HCT116 (cell line): ENCODE measurements at places on chromosomes 11 and 22. TPM values are rescaled to one million over a fixed set of nuclear protein-coding genes. Genes with fewer than 3 reads are reported as not detected.

- H3K4me1 ChIP-seq = no peaks in the 10 kb centered on the region
- H3K27ac ChIP-seq = no peak overlapping the region
- no peaks in the 10 kb centered on the region for H3K36me3 ChIP-seq
- no peak for DNase-seq
- peaks cover 18% of the 10 kb centered on the region for H3K27me3 ChIP-seq
Measured at GRCh38 chr11:17443423-17443822, 33.2 kb downstream of the ABCC8 start.

GRCh38 chr11:29641201-29641600, 375.6 kb downstream of the KCNA4 start:
- no peaks in the 10 kb centered on the region for H3K4me1 ChIP-seq
- DNase-seq = no peak
- no peak overlapping the region for H3K4me3 ChIP-seq
- no peaks in the 10 kb centered on the region for H3K27me3 ChIP-seq

GRCh38 chr22:36977401-36977861, 41.8 kb downstream of the TST start:
- H3K27ac ChIP-seq = no peak overlapping the region
- no peaks in the 10 kb centered on the region for H3K27me3 ChIP-seq
- H3K4me3 ChIP-seq = peak overlapping the region; percentile 48
- no peak for DNase-seq

The SLC25A18 gene
- not detected for total RNA-seq

The PGA4 gene
- not detected for total RNA-seq

DNA sequence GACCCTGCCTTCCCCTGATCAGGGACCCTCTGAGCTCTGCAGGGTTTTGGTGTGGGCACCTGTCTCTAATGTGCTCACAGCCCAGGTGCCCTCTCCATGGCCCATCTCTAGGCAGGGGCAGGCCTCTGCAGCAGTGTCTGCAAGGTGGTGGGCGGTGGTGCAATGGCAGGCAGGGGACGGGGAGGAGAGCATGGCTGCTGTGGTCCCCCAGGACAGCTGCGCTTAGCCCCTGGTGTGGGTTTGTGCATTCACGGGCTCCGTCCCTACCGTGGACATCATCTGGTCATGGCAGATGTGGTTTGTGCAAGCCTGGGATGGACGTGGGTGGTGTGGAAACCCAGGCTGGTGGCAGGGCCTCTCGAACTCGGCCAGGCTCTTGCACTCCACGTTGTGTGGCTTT, 443.1 kb downstream of the TBC1D22A start:
- H3K36me3 ChIP-seq = no peaks in the 10 kb centered on the region
- H3K27ac ChIP-seq = no peak overlapping the region
- no peak for DNase-seq
- H3K4me1 ChIP-seq = no peaks in the 10 kb centered on the region

- H3K4me3 ChIP-seq = peak overlapping the region; percentile 43
- no peaks in the 10 kb centered on the region for H3K27me3 ChIP-seq
- H3K27ac ChIP-seq = peak overlapping the region; percentile 77
Measured at GRCh38 chr11:64007160-64007628, 21.0 kb downstream of the OTUB1 start.

The ASRGL1 gene
- total RNA-seq = 27.6 TPM

The HOATZ gene
- not detected for total RNA-seq

The RPLP2 gene
- 3,615 TPM for total RNA-seq

GRCh38 chr11:43243927-43244326, 67.9 kb upstream of the API5 start:
- no peaks in the 10 kb centered on the region for H3K27me3 ChIP-seq
- no peaks in the 10 kb centered on the region for H3K4me1 ChIP-seq

GRCh38 chr11:10895285-10895684, 37.4 kb upstream of the ZBED5 start:
- H3K4me3 ChIP-seq = no peak overlapping the region
- DNase-seq = no peak
- peaks cover 44% of the 10 kb centered on the region for H3K4me1 ChIP-seq
- no peaks in the 10 kb centered on the region for H3K36me3 ChIP-seq
- H3K27me3 ChIP-seq = no peaks in the 10 kb centered on the region

The TENM4 gene
- 0.05 TPM for total RNA-seq

GRCh38 chr22:20852076-20852475, 6.5 kb downstream of the PI4KA start:
- peaks cover 1% of the 10 kb centered on the region for H3K4me1 ChIP-seq
- DNase-seq = no peak
- no peak overlapping the region for H3K27ac ChIP-seq
- no peaks in the 10 kb centered on the region for H3K27me3 ChIP-seq
- H3K36me3 ChIP-seq = no peaks in the 10 kb centered on the region

- no peak overlapping the region for H3K4me3 ChIP-seq
- H3K27me3 ChIP-seq = no peaks in the 10 kb centered on the region
- H3K4me1 ChIP-seq = peaks cover 13% of the 10 kb centered on the region
- H3K36me3 ChIP-seq = no peaks in the 10 kb centered on the region
- no peak for DNase-seq
Measured at GRCh38 chr11:94926271-94926625, 47.1 kb downstream of the CWC15 start.

The KLHDC7B gene
- 0.69 TPM for total RNA-seq

GRCh38 chr11:86781546-86781945, 18.8 kb upstream of the PRSS23 start:
- H3K27me3 ChIP-seq = no peaks in the 10 kb centered on the region
- no peak for DNase-seq
- H3K27ac ChIP-seq = no peak overlapping the region
- H3K4me3 ChIP-seq = no peak overlapping the region
- H3K4me1 ChIP-seq = no peaks in the 10 kb centered on the region

The SLC5A1 gene
- 0.32 TPM for total RNA-seq

The APOA4 gene
- not detected for total RNA-seq

DNA sequence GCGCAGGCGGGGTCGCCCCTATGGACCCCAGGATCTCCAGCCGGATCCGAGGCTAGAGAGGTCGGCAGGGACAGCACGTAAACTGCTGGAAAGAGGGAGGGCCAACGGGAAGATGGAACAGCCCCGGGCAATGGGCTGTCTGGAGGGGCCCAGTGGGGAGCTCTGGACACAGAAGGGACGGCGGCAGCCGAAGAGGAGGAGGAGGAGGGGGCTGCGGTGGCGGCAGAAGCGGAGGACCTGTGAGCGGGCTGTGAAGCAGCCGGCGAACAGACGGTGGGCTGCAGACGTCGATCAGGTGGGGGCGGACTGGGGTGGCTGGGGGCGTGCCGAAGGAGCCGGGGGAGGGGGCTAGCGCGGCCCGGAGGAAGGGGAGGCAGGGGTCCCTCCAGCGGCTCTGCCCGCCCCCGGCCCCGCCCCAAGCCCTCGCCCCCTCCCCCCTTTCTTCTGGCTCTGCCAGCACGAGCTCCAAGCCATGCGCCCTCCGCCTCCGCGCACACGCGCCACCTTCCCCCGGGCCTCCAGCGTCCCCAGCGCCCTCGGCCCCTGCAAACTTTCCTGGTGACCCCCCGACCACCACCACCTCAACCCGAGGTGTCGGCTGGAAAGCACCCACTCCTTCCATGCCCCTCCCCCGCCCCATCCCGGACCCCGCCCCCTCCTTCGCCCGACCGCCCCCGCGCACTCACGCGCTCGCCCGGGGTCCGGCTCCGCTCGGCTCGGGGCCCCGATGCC, 432 bp downstream of the TNKS1BP1 start:
- peak overlapping the region; percentile 78 for H3K27ac ChIP-seq
- H3K4me1 ChIP-seq = peaks cover 53% of the 10 kb centered on the region
- H3K36me3 ChIP-seq = peaks cover 28% of the 10 kb centered on the region
- H3K27me3 ChIP-seq = no peaks in the 10 kb centered on the region
- DNase-seq = no peak

The RAB6A gene
- 121 TPM for total RNA-seq

DNA sequence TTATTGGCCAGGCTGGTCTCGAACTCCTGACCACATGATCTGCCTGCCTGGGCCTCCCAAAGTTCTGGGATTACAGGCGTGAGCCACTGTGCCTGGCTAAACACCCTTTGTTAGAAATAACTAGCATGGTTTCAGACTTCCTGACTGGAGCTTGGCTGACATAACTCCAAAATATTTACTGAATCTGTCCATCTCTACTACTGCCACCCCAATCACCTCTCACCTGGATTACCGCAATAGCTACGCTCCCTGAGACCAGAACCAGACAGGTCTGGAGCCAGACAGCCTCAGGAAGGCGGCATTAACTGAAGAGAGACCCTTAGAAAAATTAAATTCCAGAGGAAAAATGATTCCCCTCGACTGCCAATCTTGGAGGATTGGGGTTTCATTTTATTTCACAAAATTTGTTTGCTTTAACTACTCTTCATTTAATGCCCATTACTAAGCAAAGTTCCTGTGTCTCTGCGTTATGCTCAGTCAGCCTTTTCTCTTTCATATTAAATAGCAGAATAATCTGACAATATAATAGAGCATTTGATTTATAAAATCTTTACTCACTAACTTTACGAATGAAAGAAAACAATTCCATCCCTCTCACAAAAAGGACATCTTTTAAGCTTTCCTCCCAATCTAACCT, 13.1 kb downstream of the TMEM25 start:
- no peaks in the 10 kb centered on the region for H3K27me3 ChIP-seq
- H3K27ac ChIP-seq = no peak overlapping the region
- H3K36me3 ChIP-seq = peaks cover 2% of the 10 kb centered on the region; the same call in 1 of the 2 replicates
- H3K4me3 ChIP-seq = no peak overlapping the region
- DNase-seq = no peak

GRCh38 chr11:1628506-1629325, 859 bp upstream of the KRTAP5-5 start:
- DNase-seq = no peak
- H3K4me1 ChIP-seq = no peaks in the 10 kb centered on the region
- H3K36me3 ChIP-seq = no peaks in the 10 kb centered on the region

- no peak overlapping the region for H3K4me3 ChIP-seq
- H3K27ac ChIP-seq = no peak overlapping the region
- no peaks in the 10 kb centered on the region for H3K27me3 ChIP-seq
- DNase-seq = no peak
Measured at GRCh38 chr11:96257972-96258934, 84.7 kb downstream of the MAML2 start.

DNA sequence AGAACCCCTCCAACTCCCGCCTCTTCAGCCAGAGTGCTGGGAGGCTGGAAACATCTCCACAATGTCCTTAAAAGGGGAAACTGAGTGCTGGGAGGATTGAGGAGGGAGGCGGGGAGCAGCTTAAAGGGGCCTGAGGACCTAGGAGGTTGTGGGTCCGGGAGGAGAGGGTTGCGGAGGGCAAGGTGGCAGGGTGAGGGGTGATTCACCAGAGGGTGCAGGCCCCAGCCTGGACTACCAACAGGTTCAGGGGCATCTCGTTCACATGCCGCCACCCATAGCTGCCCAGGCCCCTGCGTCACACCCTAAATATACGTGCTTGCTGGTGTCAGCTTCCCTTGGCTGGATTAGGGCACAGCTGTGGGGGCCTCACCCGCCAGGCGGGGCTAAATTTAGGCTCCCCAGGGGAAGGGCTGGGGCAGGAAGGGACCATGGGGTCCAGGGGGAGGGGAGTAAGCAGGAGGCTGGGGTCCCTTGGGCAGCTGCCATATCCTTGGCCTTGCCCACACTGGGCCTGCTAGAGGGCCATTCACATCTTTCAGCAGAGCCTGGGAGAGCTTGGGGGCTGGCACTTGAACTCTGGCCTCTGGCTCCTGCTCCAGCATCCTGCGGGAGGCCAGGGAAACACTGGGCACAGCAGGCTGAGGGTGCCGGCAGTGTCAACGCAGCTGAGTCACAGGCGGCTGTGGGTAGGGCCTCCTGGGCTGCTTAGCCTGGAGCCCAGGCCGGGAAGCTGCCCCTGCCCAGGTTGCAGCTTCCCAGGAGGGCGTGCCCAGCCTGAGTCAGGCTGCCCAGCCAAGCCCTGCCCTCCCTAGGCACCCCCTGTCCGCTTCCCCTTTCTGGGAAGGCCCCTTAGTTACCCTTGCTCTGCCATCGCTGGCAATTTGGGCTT, 1.3 kb downstream of the EHBP1L1 start:
- H3K27me3 ChIP-seq = no peaks in the 10 kb centered on the region
- peak overlapping the region; percentile 74 for H3K4me3 ChIP-seq
- peak overlapping the region; percentile 97 for H3K27ac ChIP-seq

- peaks cover 22% of the 10 kb centered on the region; the same call in 1 of the 2 replicates for H3K27me3 ChIP-seq
- H3K4me3 ChIP-seq = no peak overlapping the region
- H3K27ac ChIP-seq = no peak overlapping the region
Measured at GRCh38 chr11:130551388-130551787, 102.9 kb downstream of the ADAMTS15 start.

DNA sequence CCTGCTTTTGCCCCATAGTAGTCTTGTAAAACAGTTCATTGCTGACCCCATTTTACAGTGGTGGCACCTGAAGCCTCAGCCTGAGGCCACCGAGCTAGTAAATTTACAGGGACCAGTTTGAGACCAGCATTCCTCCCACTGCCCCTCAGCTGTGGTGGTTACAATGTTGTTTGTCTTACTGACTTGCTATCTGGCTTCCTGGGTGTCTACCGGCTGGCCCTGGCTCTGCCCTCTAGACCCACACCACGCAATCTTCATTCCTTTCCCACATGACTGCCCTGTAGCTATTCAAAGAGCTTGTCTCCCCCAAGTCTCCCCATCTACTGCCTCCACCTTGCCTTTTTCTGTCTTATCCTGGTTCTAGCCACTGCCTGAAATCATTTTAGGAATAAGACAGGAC, 20.8 kb downstream of the PIK3IP1 start:
- H3K27ac ChIP-seq = no peak overlapping the region
- H3K4me3 ChIP-seq = no peak overlapping the region
- H3K4me1 ChIP-seq = no peaks in the 10 kb centered on the region
- no peak for DNase-seq

DNA sequence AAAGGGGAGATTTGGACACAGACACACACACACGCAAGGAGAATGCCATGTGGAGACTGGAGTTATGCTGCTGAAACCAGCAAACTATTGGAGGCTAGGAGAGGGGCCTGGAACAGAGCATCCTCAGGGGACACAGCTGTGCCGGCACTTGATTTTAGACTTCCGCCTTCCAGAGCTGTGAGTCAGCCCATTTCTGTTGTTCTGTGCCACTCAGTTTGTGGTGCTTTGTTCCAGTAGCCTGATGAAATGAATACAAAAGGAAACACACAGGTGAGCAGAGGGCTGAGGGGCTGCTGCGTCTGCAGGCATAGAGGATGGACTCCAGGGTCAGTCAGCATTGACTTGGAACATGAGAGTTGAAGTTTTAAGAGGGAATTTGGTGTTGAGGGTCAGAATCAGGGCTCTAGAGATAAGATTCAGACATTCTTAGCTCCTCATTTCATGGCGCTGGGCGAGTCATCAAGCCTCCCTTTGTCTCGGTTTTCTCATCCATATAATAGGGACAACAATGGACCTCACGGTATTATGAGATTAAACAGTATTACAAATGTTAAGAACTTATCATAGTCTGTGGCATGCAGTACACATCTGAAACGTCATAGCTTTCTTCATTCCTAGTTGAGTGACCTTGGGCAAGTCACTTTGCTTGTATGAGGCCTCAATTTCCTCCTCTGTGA, 191.0 kb downstream of the MIAT start:
- peaks cover 67% of the 10 kb centered on the region for H3K27me3 ChIP-seq
- no peak overlapping the region for H3K4me3 ChIP-seq
- H3K36me3 ChIP-seq = no peaks in the 10 kb centered on the region
- no peak overlapping the region for H3K27ac ChIP-seq

The FLRT1 gene
- total RNA-seq = 0.15 TPM

GRCh38 chr22:18095101-18095805, 15.4 kb upstream of the TUBA8 start:
- no peak overlapping the region for H3K27ac ChIP-seq
- DNase-seq = no peak
- H3K36me3 ChIP-seq = no peaks in the 10 kb centered on the region; the same call in 1 of the 2 replicates
- H3K27me3 ChIP-seq = no peaks in the 10 kb centered on the region

The MUC6 gene
- 0.02 TPM for total RNA-seq
